ENCODE measurements at places on chromosomes 2 and 18. TPM values are rescaled to one million over a fixed set of nuclear protein-coding genes. Genes with fewer than 3 reads are reported as not detected.

Gene PSMA8
- total RNA-seq, result not detected

DNA sequence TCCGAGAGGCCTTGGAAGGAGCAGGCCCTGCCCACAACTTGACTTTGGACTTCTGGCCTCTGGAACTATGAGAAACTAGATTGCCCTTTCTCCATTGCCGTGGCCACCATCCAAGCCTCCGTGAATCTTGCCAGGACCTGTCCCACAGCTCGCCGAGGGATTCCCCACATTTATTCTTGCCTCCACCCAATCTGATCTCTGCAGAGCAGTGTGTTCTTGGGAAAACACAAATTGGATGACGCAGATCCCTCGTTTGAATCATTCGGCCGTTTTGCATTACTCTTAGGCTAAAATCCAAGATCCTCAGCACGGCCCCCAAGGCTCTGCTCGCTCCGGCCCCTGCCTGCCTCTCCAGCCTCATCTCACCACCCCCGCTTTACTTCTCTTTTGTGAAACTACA, 364.2 kb downstream of the ZNF516 start:
- no peak for DNase-seq

GRCh38 chr2:73020306-73020656, 51.2 kb downstream of the SFXN5 start:
- DNase-seq, result no peak

Gene ESCO1
- 9.1 TPM for total RNA-seq

Gene MITD1
- 29.8 TPM for total RNA-seq
